H54 (cell line): ENCODE measurements at places on chromosomes 1 and 21.

DNA sequence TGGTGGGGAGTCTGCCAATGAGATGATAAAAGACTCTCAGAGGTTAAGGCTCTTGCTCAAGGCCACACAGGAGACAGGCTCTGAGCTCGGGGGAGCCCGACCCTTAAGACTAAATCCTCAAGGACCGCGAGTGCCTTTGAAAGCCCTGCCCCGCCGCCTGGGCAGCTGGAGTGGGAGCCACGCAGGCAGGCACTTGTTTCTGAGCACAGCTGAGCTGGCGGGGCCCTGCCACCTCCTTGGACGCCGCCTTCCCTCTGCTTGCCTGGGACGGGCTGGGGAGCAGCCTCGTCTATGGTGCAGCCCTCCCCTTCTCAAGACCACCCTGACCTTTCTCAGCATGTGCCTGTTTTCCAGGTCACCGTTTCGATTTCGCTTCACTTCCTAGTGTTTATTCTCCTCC is 169.3 kb downstream of the CAMTA1 start:
- DNase-seq: no peak

DNA sequence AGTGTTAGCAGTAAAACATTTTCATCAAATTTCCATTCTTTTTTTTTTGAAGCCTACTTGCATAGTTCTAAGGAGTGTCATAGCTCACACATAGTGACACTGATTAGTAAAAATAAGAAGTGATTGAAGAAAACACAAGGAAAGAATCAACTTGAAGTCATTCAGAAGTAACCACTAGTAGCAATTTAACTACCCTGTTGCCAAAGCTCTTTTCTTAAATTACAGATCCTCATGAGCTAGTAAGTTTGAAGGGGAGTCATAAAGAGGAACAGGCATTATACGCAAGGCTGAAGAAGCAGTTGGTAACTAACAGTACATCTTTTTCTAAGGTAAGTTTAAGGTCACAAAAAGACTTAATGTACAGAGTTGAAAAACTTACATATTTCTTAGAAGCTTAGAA is 332.2 kb downstream of the CHRM3 start:
- no peak for DNase-seq

DNA sequence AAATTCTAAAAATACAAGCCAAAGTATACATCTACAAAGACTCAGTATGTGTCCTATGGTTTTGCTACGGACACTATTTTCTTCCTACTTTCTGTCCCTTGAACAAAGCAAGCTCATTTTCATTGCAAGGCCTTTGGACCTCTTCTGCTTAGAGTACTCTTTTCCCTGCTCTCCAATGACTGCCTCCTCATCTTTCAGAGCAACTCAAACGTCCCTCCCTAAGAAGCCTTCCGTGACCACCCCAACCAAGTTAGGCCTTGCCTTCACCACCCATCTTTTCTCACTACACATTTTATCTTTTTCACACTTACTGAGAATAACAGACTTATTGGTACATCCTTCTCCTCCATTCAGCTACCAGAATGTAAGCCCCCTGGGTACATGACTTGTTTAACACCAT is 39.9 kb downstream of the ENAH start:
- no peak for DNase-seq

GRCh38 chr21:15353546-15353945 is 288.7 kb upstream of the NRIP1 start:
- DNase-seq: no peak

DNA sequence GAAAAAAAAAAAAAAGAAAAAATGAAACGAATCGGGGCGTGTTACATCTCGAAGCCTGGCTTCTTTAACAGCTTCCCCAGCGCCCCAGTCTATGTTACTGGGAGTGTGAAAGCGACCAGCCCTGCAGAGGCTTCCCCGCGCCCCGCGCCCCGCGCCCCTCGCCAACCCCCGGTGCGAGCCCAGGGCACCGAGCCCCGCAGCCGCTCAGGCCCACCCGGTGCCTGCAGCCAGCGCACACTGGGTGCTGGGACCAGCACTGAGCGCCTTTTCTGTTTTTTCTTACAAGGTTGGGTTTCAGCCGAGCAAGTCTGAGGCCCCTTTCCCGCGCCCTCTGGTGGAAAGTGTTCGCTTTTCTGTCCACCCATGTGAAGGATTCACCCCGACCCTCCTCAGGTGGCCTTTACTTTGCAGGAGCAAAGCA is 42.1 kb upstream of the ZNF496 start:
- DNase-seq: no peak

GRCh38 chr1:224054012-224054411 is 59.9 kb upstream of the FBXO28 start:
- DNase-seq: no peak
